Hepatocyte (in vitro differentiated cells): ENCODE measurements at places on chromosomes 11 and 22. TPM values are rescaled to one million over a fixed set of nuclear protein-coding genes. Genes with fewer than 3 reads are reported as not detected.

The SPI1 gene
- 0.13 and 1.1 TPM in 2 replicates for total RNA-seq

The KRTAP5-6 gene
- total RNA-seq = not detected in 2 replicates

The DGCR6 gene
- 6.3 and 7.9 TPM in 2 replicates for total RNA-seq

The HSPB2 gene
- total RNA-seq = not detected in 2 replicates

The OR51B2 gene
- not detected in 2 replicates for total RNA-seq

The DDI1 gene
- total RNA-seq = not detected in 2 replicates

The CABP4 gene
- total RNA-seq = not detected in 2 replicates

The OTUB1 gene
- total RNA-seq = 49.9 and 55.9 TPM in 2 replicates

The PLEKHA7 gene
- 25.4 and 35.6 TPM in 2 replicates for total RNA-seq
